ENCODE measurements at places on chromosomes 1 and 21. TPM values are rescaled to one million over a fixed set of nuclear protein-coding genes. Genes with fewer than 3 reads are reported as not detected.

Gene VANGL1
- total RNA-seq: 8.0 TPM

Gene OR2M2
- total RNA-seq: not detected

Gene GJA5
- total RNA-seq: 0.11 TPM

Gene SPRR3
- not detected for total RNA-seq

Gene THRAP3
- 123 TPM for total RNA-seq

Gene PCSK9
- 4.5 TPM for total RNA-seq

Gene UTP25
- total RNA-seq: 6.4 TPM

Gene TSACC
- total RNA-seq: not detected

Gene HNRNPU
- total RNA-seq: 856 TPM

Gene SPRR1B
- not detected for total RNA-seq

GRCh38 chr1:184403961-184404726 lies 17.3 kb downstream of the C1orf21 start:
- H3K4me3 ChIP-seq: no peak overlapping the region
- peaks cover 57% of the 10 kb centered on the region for H3K4me1 ChIP-seq
- H3K27ac ChIP-seq: no peak overlapping the region
- no peaks in the 10 kb centered on the region for H3K27me3 ChIP-seq
- DNase-seq: no peak
- H3K36me3 ChIP-seq: no peaks in the 10 kb centered on the region

DNA sequence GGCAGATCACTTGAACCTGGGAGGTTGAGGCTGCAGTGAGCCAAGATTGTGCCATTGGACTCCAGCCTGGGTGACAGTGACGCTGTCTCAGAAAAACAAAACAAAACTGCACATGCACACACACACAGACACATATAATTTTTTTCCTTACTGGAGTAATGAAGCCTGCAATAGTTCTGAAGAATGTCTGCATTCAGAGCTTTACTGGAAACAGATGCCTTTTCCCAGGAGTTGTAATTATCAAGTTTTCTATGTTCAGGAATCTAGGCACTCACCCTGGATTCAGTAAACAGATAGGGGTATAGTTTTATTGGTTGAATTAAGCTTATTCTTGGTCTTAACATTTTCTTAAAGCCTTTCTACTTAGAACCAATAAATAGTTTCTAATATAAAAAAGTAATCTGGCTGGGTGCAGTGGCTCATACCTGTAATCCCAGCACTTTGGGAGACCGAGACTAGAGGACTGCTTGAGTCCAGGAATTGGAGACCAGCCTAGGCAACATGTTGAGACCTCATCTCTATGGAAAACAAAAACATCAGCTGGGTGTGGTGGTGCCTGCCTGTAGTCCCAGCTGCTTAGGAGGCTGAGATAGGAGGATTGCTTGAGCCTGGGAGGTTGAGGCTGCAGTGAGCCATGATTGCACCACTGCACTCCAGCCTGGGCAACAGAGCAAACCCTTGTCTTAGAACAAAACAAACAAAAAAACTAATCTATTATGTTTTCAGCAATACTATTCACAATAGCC lies 15.8 kb downstream of the SPEN start:
- H3K27me3 ChIP-seq: no peaks in the 10 kb centered on the region
- H3K4me3 ChIP-seq: no peak overlapping the region
- no peaks in the 10 kb centered on the region for H3K4me1 ChIP-seq
- no peak overlapping the region for H3K27ac ChIP-seq

DNA sequence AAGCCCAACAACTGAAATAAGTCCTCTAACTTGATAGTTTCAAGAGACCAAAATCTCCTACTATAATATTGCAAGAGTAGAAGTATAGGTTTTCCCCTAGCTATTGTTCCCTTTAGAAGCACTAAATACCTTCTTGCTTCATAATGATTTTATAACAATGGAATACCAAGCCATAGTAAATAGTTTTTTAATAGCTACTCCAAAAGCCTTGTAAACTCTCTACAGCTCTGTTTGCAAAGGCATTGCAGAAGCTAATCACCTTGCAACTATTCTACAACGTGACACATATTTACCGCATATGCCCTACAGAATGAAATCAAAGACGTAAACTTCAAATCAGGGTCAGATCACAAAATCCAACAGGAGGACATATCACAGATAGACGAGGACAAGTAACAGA lies 451.5 kb upstream of the ZRANB2 start:
- H3K4me3 ChIP-seq: no peak overlapping the region
- H3K36me3 ChIP-seq: no peaks in the 10 kb centered on the region
- no peaks in the 10 kb centered on the region for H3K4me1 ChIP-seq
- no peak overlapping the region for H3K27ac ChIP-seq
- no peaks in the 10 kb centered on the region for H3K27me3 ChIP-seq

DNA sequence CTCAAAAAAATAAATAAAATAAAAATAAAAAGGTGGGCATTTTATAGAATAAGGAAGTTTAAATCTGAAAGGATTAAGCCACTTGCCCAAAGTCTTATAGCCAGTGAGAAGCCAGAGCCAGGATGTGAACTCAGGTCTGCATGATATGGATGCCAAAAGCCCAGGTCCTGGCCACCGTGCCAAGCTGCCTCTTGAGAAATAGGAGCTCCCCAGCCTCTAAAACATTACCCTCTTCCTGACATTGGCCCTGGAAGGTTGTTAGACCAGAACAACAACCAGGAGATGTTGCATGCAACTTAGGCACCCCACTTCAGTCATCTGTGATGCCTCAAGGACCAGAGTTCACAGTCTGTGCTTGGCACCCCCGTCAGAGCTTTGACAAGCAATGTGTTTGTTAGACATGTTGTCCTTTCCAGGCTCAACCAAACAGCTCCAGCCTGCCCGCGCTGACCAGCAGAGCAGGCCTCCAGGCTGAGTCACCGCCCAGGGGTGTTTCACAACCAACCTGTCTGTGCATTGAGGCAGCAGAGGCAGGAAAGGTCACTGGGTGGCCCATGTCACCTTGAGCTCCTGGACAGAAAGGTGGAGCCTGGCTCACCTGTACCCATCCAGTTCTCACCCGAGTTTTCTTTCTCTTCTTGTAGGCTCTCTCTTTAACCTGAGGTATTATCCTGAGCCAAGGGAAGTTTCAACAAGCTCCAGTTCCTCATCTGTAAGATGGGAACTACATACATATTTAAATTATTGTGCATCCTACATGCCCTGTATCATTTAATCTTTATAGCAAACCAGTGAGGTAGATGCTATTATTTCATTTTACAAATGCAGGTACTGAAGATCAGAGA lies 14.9 kb upstream of the MED18 start:
- H3K4me1 ChIP-seq: no peaks in the 10 kb centered on the region
- no peak for DNase-seq
- no peaks in the 10 kb centered on the region for H3K27me3 ChIP-seq

DNA sequence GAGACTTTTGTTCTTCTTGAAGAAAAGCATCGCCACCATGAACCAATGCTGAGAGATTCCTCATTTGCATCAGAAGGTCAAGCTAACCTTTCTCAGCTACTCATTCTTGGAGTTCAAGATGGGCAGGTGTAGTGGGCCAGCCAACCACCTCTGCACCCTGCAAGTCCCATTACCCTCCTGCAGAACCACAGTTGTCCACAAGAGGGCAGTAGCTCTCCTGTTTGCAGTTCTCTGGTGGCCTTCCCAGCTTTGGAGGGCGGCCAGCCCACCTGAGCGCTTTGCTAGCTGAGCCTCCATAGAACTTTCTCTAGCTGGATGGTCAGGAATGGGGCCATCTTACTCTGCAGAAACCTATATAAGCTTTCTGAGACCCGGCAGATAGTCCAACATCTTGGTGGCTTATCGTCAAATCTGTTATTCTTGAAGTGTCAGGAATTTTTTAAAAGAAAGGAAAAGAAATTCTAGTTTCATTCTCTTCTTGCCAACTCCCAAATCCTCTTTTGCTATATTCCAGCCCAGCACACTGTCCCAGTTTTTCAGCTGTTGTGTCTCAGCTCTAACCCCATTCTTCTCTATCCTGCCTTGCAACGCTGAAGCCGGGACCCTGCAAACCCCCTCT lies 11.0 kb upstream of the LMX1A start:
- H3K27ac ChIP-seq: no peak overlapping the region
- peaks cover 37% of the 10 kb centered on the region for H3K27me3 ChIP-seq
- H3K4me3 ChIP-seq: no peak overlapping the region
- peaks cover 3% of the 10 kb centered on the region for H3K4me1 ChIP-seq

GRCh38 chr1:10767282-10767681 lies 29.2 kb downstream of the CASZ1 start:
- H3K36me3 ChIP-seq: no peaks in the 10 kb centered on the region
- no peaks in the 10 kb centered on the region for H3K27me3 ChIP-seq
- H3K4me3 ChIP-seq: no peak overlapping the region

- H3K4me3 ChIP-seq: no peak overlapping the region
- H3K4me1 ChIP-seq: no peaks in the 10 kb centered on the region
- no peak overlapping the region for H3K27ac ChIP-seq
- no peak for DNase-seq
Measured at GRCh38 chr1:80417671-80418070, 1383.1 kb upstream of the ADGRL2 start.

DNA sequence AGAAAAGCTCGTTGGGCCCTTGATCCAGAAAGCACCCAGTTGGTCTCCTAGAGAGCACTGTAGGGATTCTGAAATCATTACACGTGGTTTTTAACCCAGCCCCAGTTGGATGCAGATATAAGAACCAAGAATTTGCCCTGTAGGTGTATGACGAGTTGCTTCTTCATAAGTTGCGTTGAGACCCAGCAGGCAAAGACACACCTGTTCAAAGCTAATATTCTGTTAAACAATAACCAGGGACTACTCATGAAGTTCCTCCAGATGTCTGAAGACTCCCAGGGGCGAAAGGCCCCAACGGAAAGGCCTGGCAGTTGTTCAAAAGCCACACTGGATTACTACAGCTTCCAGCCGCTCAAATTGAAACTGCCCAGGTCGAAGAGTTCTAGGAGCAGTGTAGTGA lies 88.6 kb upstream of the HNRNPU start:
- H3K27me3 ChIP-seq: no peaks in the 10 kb centered on the region
- no peak overlapping the region for H3K4me3 ChIP-seq
- no peaks in the 10 kb centered on the region for H3K36me3 ChIP-seq

- no peaks in the 10 kb centered on the region for H3K4me1 ChIP-seq
- H3K27me3 ChIP-seq: no peaks in the 10 kb centered on the region
- no peak overlapping the region for H3K4me3 ChIP-seq
- DNase-seq: no peak
- H3K36me3 ChIP-seq: no peaks in the 10 kb centered on the region
- no peak overlapping the region for H3K27ac ChIP-seq
Measured at GRCh38 chr1:222335586-222335985, 212.3 kb downstream of the HHIPL2 start.

DNA sequence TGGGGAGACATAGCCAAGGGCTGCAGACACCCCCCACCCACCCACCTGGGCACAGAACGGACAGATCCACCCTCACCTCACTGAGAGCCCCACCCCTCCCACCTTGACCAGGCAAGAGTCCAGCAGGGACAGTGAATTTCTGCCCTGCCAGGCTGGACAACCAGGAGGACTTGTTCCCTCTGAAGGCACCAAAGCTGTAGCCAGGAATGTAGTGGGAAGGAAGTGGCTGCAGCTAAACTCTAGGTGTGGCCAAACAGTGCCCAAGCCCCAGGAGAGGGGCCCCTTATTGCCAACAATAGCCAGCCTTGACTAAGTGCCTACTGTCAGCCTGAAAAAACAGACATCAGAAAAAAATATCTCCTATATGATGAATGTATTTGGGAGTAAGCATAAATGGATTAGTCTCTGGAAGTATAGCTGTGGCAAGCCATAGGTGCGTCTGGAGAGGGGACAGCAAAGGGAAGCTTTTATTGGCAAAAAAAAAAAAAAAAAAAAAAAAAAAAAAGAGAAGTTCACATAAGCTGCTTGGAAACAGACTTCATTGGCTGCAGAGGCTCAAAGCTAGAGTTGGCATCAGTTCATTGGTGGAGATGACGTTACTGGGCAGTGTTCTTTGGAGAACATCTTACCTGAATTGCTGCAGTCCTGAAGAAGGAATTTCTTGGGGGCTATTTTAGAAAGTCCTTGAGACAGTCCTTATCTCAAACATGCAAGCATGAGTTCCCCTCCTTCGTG lies 64.1 kb upstream of the TMEM51 start:
- H3K27me3 ChIP-seq: no peaks in the 10 kb centered on the region
- no peak for DNase-seq
- H3K27ac ChIP-seq: no peak overlapping the region

- H3K27me3 ChIP-seq: no peaks in the 10 kb centered on the region
- H3K27ac ChIP-seq: no peak overlapping the region
- H3K36me3 ChIP-seq: no peaks in the 10 kb centered on the region
- no peak overlapping the region for H3K4me3 ChIP-seq
- no peaks in the 10 kb centered on the region for H3K4me1 ChIP-seq
Measured at GRCh38 chr1:171379846-171380245, 65.9 kb downstream of the FMO4 start.

DNA sequence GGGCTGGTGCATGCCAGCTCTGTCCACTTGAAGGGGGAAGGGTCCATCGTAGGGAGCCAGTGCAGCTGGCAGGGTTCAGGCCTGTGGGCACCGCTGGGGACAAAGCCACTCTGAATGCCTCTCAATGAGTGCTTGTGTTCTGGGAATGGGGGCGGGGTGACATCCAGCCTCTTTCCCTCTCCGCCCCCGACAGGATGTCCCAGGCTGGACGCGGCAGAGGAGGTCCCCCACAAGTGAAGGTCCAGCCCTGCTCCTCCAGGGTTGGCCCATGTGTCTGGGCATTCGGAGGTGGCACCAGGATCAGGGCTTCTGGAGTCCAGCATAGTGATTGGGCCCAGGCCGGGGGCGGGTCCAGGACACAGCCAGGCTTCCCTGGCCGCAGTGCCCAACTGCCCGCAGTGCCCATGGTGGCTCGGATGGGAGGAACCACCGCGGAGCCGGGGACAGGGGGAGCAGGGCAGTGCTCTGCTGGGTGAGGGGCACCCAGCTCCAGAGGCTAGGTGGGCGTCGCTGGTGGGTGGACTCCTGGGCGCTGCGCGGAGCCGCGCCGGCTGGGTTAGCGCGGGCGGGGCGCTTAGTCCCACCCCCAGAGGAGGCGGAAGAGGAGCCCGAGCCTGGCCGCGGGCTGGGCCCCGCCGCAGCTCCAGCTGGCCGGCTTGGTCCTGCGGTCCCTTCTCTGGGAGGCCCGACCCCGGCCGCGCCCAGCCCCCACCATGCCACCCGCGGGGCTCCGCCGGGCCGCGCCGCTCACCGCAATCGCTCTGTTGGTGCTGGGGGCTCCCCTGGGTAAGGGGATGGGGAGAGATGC lies at the start of gene SHISA4:
Gene SHISA4 (plus strand): TSS at position 617 of the 808 bp plus-strand sequence. CDS start 97 bp downstream, at position 714.
- peaks cover 14% of the 10 kb centered on the region for H3K27me3 ChIP-seq
- peaks cover 8% of the 10 kb centered on the region for H3K4me1 ChIP-seq
- H3K27ac ChIP-seq: no peak within 1 kb of the TSS
- H3K36me3 ChIP-seq: no peaks in the 10 kb centered on the region

DNA sequence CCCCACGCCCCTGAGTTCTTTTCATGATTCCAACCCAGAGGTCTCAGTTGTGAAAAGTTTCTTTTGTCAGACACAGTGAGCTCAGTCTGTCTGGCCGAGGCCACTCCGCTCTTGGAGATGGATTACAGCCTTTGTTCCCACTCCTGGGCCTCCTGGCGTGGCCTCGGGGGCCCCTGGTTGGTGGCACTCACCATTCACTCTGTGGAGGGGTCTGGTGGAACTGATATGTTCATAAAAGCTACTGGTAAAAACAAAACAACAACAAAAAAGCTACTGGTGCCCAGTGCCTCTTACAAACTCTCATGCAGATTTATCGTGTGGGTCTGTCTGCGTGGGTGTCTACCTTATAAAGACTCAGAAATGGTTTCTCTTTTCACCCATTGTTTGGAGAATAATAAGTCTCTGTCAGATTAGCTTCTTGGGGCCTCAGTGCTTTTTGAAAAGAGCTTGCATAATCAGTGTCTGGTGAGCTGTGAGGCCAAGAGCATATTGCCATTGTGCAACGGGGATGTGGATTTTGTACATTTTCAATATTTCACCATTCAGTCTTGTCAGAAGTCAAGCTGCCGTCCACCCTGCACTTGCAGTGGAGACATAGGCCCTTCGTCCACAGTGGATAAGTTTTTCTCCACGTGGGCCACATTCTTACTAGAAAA lies 86.7 kb downstream of the GALNT2 start:
- H3K27me3 ChIP-seq: no peaks in the 10 kb centered on the region
- H3K36me3 ChIP-seq: no peaks in the 10 kb centered on the region
- peaks cover 67% of the 10 kb centered on the region for H3K4me1 ChIP-seq
- no peak overlapping the region for H3K27ac ChIP-seq
- no peak overlapping the region for H3K4me3 ChIP-seq

All from neural progenitor cell (in vitro differentiated cells).